ENCODE measurements at places on chromosomes 3 and 15. TPM values are rescaled to one million over a fixed set of nuclear protein-coding genes. Genes with fewer than 3 reads are reported as not detected.

DNA sequence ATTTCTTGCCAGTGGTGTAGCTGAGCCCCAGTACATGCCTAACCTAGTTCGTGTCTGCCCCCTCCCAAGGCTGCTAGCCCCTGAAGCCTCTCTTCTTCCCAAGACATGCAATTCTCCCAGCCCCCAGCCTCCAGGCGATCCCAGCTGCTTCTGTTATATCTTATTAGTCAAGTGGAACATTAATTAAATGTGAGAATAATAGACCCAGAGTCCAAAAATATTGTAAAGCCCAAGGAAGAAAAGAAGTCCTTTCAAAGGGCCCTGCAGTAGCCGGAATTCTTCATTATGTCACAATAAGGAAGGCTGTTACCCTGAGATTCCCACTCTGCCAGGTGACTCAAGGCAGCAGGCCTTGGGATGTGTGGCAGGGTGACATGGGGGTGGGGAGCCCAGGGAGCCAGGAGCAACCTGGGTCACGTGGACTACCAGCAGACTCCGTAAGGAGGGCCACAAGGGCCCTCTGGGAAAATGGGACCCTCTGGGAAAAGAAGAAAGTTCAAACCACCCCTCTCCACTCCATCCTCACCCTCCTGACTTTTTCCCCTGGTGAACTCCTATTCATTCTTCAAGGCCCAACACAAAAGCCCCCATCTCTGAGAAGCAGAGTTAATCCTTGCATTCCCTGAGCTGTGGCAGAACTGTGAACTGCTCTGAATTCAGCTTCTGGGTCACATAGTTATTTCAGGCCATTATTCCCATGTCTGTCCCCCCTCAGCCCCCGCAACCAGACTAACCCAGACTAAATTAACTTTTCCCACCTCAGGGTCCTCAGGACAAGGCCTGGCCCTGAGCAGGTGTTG, 21.8 kb upstream of the TRH start:
- no peak for DNase-seq

- no peak for DNase-seq
Measured at GRCh38 chr3:197706658-197707057, 30.0 kb downstream of the RUBCN start.

GRCh38 chr15:54840621-54841398, 355.9 kb downstream of the RSL24D1 start:
- DNase-seq = no peak

IGSF10 gene
- 0.88 TPM for polyA plus RNA-seq

CIB2 gene
- 5.3 TPM for polyA plus RNA-seq

ADAM10 gene
- 45.0 TPM for polyA plus RNA-seq

GRCh38 chr3:25235466-25235865, 192.6 kb upstream of the RARB start:
- DNase-seq = no peak

FGF12 gene
- polyA plus RNA-seq = 21.8 TPM

DNA sequence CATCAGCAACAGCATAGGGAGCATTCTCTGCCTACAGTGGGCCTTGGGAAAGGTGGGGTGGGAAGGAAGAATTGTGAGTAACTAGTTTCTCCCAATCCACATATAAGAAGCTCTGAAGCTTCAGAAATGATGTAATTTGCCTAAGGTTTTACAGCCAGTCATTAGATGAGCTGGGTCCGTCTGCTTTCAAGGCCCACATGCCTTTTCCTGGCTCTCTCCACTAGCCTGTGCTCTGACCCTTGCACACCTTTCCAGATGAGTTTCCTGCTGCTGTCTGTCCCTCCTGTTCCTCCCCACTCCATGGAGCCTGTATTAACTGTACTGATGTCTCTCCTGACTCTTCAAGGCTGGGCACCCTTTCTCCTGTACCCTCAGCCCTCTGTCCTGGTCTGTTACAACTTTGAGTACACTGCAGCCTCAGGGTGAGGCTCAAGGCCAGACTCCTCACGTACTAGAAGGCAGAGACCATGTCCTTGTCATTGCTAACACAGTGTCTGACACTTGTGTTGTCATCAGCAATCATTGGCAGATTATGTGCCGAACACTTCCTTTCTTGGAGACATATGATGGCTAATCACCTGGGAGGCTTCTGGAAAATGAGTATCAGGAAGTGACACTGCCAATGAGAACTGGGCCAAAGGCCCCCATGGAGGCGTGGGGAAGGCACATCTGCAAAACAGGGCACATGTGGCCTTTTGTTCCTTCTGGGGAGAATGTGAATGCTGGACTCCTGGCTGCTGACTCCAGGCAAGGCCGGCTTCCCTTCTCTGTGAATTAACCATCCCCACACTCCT, 6.6 kb downstream of the TM6SF1 start:
- DNase-seq = no peak

EIF4G1 gene
- polyA plus RNA-seq = 407 TPM

TMCO5A gene
- polyA plus RNA-seq = not detected

CHCHD6 gene
- 29.3 TPM for polyA plus RNA-seq

FSTL1 gene
- polyA plus RNA-seq = 43.8 TPM

RTP3 gene
- polyA plus RNA-seq = not detected

LAMB2 gene
- 836 TPM for polyA plus RNA-seq

TNFSF10 gene
- 15.2 TPM for polyA plus RNA-seq

PLOD2 gene
- polyA plus RNA-seq = 20.3 TPM

PAQR5 gene
- 0.91 TPM for polyA plus RNA-seq

CTXN2 gene
- polyA plus RNA-seq = not detected

DNA sequence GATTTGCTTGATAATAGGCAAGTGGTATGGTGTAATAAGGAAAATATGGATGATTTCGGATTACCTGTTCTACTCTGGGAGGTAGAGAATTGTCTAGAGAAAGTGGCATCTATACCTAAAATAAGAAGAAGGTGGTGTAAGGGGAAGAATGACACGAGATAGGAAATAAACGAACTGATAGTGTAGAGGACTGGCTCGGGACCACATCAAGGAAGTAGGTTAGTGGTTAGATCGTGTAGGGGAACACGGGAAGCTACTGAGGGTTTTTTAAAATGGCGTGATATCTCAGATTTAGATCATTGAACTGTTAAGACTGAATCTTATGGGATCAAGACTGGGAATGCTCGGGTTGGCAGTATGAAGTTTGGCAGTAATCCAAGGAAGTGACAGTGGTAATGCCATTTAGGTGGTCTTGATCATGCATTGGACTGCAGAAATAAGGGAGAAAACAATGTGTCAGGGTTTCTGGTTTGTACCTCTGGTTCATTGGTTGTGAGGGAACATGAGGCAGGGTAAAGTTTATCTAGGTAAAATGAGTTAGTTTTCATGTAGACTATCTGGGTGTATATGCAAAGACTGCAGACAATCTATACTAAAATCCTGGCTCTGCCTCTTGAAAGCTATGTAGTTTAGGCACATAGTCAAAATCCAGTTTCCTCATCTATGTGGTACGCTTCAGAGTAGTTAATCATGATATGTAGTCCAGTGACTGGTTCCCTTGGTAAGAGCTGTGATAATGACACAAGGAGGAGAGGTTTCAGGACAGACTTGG, 7.4 kb downstream of the RPL14 start:
- no peak for DNase-seq

- DNase-seq = no peak
Measured at GRCh38 chr3:36475558-36475957, 95.3 kb downstream of the STAC start.

DNA sequence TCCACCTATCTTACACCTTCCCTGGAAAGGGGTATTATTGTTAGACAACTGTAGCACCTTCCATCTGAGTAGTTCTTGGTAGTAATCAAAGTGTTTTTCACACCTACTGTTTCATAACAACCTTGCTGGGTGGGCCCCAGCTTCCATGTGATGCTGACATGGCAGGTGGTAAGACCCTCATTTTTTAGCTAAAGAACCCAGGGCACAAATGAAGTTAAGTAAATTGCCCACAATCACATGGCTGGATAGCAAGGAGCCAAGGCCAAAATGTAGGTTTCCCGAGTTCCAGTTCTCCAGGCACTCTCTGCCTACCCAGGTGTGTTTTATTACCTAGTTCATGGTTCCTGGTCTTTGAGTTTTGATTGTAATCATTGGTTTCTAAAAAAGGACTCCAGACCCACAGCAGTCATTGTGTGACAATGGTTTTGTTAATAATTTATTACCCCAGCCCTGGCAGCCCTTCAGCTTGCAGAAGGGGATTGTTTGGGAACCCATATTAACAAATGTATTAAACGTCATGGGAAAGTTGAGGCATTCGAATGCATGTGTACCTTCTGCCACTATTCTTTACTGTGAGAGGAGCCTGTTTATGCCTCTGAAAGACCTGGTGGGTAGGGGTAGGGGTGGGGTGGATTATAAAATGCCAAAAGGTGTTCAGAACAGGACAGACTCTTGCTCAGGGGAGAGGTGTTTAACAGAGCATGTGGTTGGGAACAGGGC, 222.2 kb upstream of the BHLHE40 start:
- DNase-seq = no peak

All from heart left ventricle (tissue), 16 donors.